Mesenteric fat pad (tissue), 1 donor: ENCODE measurements at places on chromosomes 3 and 15. TPM values are rescaled to one million over a fixed set of nuclear protein-coding genes. Genes with fewer than 3 reads are reported as not detected.

Gene HIGD2B
- total RNA-seq = not detected

Gene NPAP1
- not detected for total RNA-seq

Gene IGSF10
- total RNA-seq = 4.5 TPM

Gene MYRIP
- total RNA-seq = 1.8 TPM

Gene SLC22A13
- 1.00 TPM for total RNA-seq

Gene C15orf61
- 6.4 TPM for total RNA-seq

Gene LRRIQ4
- total RNA-seq = not detected

DNA sequence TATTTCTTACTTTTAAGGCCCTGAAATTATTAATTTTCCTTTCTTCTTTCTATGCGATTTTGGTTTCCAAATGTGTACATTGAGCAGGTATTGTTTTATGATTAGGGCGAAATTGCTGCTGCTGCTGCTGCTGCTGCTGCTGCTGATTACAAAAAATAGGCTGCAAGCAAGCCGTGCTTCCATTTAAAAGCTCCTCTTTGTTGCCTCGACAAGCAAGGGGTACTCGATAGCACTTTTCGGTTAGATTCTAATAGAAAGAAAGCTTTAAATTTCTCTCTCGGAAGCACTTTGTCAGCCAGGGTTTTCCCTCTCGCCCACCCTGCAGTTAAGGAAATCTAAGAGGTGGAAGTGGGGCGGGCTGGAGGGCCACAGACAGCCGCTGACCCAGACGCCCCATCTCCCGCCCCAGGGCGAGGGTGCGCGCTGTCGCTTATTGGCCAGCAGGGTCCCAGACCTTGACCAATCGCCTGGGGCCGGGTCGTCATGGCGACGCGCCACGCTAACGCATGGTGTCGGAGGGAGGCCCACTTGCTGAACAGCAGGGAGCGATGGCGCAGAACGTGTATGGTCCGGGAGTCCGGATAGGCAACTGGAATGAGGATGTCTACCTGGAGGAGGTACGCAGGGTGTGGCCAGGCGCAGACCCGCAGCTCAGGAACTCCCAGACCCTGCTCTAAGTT, at the start of gene CFAP161:
Gene CFAP161 (plus strand): TSS at position 489 of the 680 bp plus-strand sequence. CDS start 60 bp downstream, at position 549.
- peak; percentile 93 for DNase-seq

GRCh38 chr3:62688050-62688449, 187.2 kb downstream of the CADPS start:
- DNase-seq = no peak

DNA sequence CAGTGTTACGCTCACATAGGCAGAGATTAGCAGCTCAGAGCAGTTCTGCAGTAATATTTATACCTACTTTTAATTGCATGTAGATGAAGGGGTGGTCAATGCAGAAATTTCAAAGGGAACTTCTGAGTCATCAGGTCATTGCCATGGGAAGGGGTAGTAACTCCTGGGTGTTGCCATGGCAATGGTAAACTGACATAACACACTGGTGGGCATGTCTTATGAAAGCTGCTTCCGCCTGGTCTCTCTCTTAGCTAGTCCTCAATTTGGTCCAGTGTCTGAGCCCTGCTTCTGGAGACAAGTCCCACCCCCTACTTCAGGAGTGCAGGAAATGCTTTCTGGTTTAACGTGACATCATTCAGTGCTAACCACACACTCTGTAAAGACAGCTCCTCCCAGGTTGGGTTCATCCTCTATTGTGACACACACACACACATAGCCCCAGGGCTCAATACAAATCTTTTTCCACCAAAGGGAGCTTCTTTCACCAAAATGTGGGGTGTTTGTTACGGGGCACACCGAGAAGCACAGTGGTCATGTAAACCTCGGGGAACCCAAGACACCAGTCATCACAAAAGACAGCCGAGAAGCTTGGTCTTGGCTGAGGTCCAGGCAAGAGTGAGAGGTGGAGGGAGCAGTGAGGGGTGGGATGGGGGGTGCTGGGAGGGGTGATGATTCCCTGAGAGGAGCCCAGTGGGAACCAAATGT, 74.5 kb downstream of the TLE3 start:
- DNase-seq = no peak

- no peak for DNase-seq
Measured at GRCh38 chr15:40953713-40954074, 423 bp downstream of the CHAC1 start.

DNA sequence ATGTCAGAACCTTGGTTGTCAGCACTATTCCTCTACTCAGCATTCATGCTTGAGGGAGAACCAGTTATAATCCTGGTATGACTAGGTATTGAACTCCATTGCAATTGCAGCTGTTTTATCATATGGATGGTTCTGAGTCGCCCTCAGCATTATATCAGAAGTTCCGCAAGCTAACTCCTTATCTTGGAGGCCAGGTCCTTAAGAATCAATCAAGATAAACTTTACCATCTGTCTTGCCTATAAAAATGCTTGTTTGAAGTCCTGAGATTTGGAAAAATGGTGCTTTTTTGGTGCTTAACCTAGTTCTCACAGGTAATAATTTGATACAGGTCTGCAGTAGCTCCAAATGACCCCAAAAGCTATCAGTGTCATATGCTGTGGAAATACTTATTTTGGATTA, 16.3 kb upstream of the PLSCR1 start:
- DNase-seq = no peak

DNA sequence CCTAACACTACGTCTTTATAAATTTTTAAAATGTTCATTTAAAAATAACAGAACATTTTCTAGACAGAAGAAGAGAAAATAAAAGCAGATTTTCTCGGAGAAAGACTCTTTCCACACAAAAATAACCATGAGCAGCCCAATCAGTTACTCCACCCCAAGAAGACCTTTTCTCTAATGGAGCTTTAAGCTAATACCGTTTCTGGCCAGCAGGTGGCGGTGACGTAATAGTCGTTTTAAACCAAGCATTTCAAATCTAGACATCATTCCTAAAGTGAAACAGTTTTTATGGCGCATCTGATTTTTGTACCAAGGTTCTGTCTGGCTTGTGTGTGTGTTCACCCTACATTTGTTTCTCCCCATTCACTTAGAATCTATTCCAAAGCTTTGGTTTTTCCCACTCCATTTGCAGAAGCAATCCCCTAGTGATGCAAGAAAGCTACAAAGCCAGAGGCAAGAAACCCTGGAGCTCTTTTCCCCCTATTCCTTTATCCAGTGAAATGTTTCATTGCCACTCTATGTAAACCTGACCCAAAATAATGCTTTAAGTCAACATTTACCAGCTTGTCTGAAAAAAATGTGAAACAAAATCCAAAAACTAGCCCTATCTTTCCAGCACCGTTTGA, 336.7 kb upstream of the IGF1R start:
- no peak for DNase-seq

GRCh38 chr15:44711743-44712345, 527 bp downstream of the B2M start:
- DNase-seq = no peak

GRCh38 chr3:13477943-13478342, 2.2 kb upstream of the HDAC11 start:
- peak; percentile 59 for DNase-seq

GRCh38 chr3:42061025-42061712, 30.0 kb upstream of the TRAK1 start:
- no peak for DNase-seq

DNA sequence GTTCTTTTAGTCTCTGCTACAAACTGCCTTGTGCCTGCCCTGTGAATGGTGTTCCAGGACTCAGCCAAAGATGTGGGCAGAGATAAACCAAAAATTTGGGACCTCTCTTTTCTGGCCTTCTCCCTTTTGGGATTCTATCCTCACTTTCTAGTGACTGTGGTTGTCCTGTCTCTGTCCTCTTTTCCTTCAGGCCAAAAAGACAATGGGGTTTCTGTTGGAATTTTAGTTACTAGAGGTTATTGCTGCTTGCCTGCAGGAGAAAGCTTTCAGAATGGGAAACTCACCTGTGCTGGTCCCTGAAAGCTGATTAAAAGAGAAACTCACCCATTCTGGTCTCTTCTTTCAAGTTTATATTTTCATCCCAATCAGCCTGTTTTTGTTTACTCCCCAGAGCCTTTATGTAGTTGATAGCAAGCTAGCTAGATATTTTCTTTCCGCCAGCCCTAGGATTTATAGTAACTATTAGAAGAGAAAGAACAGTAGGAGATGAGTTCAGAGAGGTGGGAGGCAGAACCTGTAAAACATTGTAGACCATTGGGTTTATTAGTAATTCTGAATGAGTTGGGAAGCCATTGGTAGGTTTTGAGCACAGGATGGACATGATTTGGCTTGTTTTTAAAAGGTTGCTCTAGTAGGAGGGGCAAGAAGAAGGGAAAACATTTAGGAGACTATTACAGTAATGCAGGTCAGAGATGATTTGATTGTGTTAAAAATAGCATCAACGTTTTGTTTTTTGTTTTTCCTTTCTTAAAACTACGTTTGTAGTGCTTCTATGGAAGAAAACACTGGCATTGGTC, 138.9 kb downstream of the TCF12 start:
- DNase-seq = no peak

DNA sequence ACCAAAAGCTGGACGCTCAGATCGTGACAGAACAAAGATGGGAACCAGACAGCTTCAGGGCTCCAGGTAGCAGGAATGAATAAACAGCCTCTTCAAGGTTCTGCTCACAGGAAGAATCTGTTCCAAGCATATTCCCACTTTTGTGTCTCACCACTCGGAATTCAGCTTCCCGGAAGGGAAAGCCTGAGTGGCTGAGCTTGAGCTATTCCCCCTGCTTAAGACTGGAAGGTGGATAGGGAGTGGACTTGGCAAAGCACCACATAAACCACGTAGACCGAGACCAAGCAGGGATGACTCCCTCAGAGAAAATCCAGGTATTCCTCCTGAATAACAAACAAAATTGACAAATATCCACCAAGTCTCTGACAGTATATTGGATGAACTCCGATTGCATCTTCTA, 180.2 kb upstream of the NR2F2 start:
- no peak for DNase-seq

GRCh38 chr3:107522510-107523288, at the start of gene BBX:
Gene BBX, plus strand, starts transcription at chr3:107522962. Its CDS starts 187,499 bp downstream, at chr3:107710461.
- DNase-seq = peak; percentile 96

DNA sequence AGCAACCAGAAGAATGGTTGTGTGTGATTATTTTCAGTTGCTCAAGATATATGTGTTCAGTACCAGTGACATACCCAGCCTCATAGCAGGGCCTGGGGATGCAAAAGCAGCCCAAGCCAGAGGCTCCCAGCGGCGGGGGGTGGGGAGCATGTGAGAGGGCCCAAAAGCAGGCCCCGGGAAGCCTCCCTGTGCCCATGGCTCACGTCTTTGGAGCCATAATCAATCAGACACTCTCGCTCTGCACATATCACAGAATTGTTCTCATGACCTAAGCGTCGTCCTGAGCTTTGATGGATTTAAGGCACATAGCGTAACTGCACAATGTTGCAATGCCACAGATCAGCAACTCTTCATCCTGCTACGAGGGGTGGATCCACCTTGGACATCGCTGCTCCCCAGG, 20.8 kb downstream of the KLHL25 start:
- DNase-seq = no peak

DNA sequence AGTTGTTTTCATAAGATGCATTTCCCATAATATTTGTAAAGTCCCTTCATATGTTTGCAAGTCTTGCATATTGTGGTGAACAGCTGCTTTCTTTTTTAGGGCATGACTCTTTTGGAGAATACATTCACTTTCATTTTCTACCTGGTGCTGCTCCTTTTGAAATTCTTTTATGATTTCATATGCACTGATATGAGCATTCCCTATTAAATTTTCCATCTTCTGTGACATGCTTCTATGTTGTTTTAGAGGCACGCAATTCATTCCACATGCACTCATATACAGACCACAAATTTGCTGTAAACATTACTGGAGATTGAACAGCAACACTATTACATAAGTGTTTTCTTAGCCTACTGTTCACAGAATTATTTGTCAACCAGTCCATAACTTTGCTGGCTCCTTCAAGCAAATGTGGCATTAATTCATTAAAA, 92.8 kb upstream of the TNFSF10 start:
- no peak for DNase-seq

GRCh38 chr3:13372656-13373055, 47.5 kb downstream of the NUP210 start:
- no peak for DNase-seq
